ENCODE measurements at places on chromosomes 2 and 18. TPM values are rescaled to one million over a fixed set of nuclear protein-coding genes. Genes with fewer than 3 reads are reported as not detected.

- ATAC-seq: no peak
These were observed 332.4 kb upstream of the MYT1L start for GRCh38 chr2:2663401-2664036.

- peak; percentile 60 for ATAC-seq
These were observed 49.8 kb downstream of the SLC14A2 start for GRCh38 chr18:45664824-45665763.

The SLC38A11 gene
- total RNA-seq: not detected

DNA sequence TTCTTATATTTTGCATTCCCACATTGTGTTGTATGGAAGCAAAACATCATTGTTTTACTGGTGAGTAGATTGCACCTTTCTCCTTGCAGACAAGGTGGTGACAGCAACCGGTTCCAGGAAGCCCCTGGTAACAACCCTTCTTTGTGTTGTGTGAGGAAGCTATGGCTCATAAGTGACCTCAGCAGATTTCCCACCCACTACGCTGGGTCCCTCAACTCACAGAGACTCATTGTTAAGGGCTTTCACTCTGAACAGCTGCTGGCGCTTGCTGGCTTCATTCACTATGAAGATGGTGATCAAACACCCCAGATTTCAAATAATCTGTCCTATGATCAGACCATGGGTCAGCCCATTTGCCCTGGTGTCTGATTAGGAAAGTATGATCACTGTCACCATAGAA is 53.4 kb downstream of the WIPF1 start:
- ATAC-seq: peak; percentile 40

DNA sequence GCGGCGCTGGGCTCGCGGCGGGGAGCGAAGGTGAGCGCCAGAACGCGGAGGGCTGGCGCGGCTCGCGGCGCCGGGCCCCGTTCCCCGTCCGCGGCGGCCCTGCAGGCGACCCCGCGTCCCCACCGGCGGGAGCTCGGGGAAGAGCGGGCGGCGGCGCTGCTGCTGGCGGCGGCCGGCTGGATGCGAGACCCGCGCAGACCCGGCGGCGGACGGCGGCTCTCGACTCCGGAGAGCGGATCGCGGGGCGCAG is 213 bp downstream of the DOK6 start:
- no peak for ATAC-seq

DNA sequence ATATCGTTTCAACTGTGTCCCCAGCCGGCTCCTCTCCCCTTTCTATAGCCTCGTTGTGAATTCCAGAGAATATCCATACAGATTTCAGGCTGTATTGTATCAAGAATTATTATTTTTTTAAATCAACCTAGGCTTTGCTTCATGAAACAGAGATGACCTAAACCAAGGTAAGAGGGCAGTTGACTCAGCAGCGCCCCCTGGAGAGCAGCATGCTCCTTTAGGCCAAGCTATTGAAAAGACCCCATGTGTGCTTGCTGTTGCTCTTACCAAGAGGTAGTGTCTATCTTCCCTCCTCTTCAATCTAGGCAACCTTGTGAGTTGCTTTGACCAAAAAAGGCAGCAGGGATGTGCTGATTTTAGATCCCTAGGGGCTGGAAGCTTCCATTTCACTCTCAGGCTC is 426.7 kb upstream of the SMIM21 start:
- no peak for ATAC-seq

- ATAC-seq: no peak
These were observed 7.7 kb downstream of the SP3 start for GRCh38 chr2:173957517-173957916.

The CTAGE1 gene
- not detected for total RNA-seq

The ANO7 gene
- total RNA-seq: 12.8 TPM

GRCh38 chr2:53467467-53468180 is 300.0 kb upstream of the CHAC2 start:
- no peak for ATAC-seq

DNA sequence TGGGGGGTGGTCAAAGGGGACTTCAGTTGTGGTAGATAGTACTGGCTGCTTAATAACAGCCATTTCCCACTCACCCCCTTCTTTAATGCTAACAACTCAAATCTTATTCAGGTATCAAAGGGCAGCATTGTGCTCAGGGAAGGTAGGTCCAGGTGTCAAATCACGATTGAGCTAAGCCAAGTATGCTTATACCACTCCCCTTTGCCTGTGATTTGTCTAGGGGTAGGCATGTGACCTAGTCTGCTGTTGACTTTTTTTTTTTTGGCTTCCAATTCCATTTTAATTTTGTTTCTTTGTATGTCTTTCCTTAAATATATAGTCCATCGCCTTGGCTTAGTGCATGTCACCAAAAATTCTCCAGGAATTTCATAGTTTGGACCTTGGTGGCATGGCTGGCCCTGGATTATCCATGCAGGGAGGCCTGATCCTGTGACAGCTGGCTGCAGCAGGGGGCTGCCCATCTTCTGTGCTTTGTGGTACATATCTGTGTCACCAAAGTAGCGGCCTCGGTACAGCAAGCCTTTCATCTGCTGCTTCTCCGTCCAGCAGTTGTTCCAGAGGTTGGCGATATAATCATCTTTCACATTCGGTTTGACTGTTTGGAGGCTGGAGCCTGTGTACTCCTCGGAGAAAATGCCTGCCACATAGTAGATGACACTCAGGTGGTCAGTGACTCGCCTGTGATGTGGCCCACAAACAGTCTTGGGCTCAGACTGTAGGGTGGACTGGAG is 68.1 kb upstream of the SPRED2 start:
- ATAC-seq: no peak

The TUBA4B gene
- not detected for total RNA-seq

The DCDC2C gene
- total RNA-seq: not detected

The LIPG gene
- not detected for total RNA-seq

- no peak for ATAC-seq
These were observed 59.0 kb downstream of the SDC1 start for GRCh38 chr2:20165677-20166509.

The ABCB11 gene
- not detected for total RNA-seq

- no peak for ATAC-seq
These were observed 22.5 kb downstream of the SRSF7 start for GRCh38 chr2:38728694-38729093.

DNA sequence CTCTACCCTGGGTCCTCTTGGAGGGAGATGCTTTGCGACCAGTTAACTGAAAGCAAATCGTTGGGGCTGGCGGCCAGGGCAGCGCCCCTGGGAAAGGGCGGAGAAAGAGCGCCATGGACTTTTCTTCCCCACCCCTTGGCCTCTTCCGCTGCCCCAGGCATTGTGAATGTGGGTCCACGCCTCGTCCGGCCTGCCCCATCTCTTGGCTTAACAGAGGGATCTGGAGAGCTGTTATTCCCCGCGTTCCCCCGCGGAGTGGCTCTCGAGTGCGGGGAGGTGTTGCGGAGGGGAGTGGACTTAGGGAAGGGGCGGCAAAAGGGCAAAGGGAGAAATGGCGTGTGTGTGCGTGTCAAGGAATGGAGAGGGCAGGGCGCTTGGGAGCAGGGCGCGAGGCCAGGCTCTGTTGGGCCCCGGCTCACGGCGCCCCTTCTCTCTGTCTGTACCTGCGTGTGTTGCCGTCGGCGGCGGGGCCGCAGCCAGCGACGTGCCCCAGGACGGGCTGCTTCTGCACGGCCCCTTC is 6.6 kb downstream of the EMX1 start:
- no peak for ATAC-seq

DNA sequence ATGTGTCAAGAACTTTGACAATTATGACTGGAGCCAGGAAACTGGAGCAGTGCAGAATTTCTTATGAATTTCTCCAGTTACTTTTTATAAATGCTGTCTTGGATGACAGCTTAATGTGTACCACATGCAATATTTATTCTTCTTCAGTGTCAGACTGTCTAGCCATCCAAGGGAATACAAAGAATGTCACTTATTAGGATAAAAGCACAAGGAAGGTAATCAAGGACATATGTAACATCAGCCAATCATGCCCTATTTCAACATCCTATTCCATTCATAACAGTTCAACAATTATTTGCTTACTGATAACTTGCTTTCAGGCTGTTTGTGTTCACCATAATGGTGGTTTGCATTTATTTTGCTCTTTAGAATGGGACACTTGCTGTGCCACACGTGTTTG is 139.8 kb downstream of the OLA1 start:
- ATAC-seq: no peak

GRCh38 chr2:203105996-203106395 is 91.3 kb downstream of the NBEAL1 start:
- no peak for ATAC-seq

The GREB1 gene
- 0.95 TPM for total RNA-seq

DNA sequence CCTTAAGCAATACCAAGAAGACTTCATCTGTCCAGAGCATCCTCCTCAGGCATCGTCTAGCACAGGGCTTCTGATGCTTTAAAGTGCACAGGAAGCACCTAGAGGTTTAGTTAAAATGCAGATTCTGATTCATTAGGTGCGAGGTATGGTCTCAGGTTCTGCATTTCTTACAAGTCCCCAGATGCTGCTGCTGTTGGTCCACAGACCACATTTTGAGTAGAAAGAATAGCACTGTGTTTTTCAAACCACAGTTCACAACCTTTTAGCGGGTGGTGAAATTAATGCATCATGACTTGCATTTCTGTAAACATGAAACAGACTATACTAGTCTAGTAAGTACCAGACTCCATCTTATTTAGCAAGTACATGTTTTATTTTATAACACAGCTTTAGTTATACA is 134.6 kb downstream of the TMEFF2 start:
- ATAC-seq: no peak

DNA sequence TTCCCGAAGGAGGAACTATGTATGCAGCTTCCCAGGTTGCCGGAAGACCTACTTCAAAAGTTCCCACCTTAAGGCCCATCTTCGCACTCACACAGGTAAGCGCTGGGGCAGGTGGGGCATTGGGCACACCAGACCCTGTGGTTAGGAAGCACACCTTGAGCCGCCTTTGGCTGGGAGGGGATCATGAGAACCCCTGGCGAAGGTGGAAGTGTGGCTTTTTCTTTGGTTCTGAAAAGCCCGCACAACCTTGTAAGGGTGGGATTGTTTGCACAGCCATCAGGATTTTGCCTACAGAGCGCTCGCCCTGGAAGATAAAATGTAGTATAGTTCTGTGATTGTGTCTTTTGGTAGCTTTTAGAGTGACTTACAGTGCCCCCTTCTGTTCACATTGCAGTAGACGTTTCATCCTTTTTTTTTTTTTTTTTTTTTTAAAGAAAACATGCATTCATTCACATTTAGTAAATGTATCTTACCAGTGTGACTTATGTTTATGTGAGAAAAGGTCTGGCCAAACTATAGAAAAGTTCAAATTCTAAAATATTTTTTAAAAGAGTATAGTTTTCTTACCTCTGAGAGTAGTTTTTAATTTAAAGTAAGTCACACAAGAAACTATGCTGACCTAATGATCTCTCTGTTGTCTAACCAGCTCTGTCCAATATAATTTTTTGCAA is 5.3 kb downstream of the KLF11 start:
- no peak for ATAC-seq

DNA sequence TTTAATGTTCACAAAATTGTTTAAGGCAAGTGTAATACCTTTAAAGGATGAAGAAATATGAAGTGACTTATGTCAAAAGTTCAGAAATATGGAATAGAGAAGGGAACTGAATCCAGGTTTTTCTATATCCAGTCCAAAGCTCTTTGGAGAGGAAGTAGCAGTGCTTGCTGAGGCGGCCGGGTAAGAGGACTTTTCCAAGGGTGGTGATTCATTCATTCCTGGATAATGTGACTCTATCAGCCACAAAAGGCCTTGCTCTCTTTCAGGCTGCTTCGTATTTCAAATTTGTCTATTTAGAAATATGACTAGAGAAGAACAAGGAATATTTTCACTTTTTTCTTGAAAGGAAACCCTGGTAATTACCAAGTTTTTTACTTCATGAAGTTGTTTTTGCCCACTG is 830.1 kb upstream of the ZEB2 start:
- no peak for ATAC-seq

The FNDC4 gene
- 0.21 TPM for total RNA-seq

DNA sequence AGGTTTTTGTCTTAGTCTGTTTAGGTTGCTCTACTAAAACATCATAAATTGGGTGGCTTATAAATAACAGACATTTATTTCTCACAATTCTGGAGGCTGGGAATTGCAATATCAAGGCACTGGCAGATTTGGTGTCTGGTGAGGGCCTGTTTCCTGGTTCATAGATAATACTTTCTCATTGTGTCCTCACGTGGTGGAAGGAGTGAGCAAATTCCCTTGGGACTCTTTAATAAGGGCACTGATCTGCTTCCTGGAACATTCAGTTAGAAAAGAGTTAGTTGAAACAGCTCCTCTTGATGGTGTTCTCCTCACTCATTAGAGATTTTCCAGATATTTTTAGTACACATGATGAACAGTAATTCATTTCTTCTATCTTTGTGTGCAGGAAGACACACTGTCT is 22.3 kb downstream of the COL4A3 start:
- no peak for ATAC-seq

DNA sequence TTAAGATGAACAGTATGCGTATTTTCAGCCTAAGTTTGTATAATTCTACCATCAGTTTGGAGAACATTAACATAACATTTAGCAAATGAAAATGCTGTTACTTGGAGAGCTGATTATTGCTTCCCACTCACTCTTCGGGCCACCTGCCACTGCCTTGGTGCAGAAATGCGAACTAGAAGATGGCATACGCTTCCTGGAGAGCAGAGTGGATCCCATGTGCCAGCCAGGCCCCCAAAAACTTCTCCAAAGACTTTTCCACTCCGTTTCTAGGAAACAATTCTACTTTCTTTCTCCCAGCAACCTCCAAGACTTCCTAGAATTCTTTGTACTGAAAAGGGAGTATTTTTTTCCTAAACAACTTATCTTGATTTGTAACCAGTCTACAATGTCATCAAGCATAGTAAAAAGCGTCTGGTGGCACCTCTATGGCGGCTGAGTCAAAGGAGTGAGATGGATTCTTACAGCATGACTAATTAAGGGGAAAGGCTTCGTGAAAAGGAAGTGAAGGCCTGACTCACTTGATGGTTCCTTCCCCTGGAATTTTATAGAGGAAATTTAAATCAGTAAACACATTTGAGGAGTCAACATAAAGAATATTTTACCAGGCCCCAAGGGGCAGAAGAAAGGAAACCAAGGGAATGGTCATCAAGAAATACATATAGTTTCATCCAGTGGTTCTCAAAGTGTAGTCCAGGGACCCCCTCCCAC is 36.6 kb downstream of the FEZ2 start:
- no peak for ATAC-seq

GRCh38 chr2:229174794-229175496 is 96.1 kb downstream of the PID1 start:
- ATAC-seq: no peak

DNA sequence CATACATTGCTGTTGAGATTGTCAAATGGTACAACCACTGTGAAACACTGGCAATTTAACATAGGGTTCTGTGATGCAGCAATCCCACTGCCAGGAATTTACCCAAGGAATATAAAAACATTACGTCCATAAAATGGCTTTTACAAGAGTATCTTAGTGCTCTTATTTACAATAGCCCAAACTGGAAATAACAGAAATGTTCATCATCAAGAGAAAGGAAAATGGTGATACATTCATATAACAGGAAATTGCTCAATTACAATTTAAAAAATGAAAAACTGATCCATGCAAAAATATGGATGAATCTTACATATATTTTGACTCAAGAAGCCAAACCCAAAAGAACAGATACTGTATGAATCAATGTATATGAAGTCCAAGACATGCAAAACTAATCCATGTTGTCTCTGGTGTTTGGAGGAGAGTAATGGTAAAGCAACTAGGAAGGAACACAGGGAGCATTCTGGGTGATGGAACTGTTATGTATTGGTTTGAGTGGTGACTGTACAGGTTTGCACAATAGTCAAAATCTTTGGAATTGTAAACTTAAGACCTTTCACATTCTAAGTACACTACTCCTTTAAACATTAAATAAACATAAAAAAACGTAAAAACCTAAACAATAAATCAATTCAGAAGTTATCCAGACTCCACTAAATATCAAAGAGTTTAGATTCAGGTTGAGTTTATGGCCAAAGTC is 104.8 kb upstream of the WDR75 start:
- no peak for ATAC-seq

Measured in activated T-helper 17 cell treated with anti-CD3 and anti-CD28 coated beads, Interleukin-2, amount 50 U/mL, for 72 hours (primary cell).